ENCODE measurements at places on chromosomes 5 and 9.

GRCh38 chr5:169458221-169458620 is 125.4 kb upstream of the SPDL1 start:
- DNase-seq, result no peak

GRCh38 chr5:111781200-111781599 is 24.2 kb upstream of the NREP start:
- no peak for DNase-seq

- no peak for DNase-seq
Observed at GRCh38 chr5:173565491-173566072, 50.9 kb downstream of the BOD1 start.

DNA sequence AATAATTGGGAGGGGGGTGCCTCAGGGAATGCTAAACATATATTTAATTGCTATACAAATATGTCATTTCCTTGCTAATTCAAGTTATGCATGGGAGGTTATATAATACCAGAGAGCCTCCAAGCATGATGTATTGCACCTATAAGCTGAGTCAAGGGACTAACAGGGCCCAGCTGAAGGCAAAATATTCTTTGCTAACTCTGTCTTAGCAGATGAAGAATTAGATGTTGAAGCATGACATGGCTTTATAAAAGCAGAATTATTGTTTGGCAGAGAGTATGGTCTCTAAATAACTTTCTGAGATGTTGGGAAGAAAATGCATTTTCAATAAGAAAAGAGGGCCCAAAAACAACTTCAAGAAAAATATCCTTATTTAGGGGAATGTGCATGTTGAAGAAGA is 60.4 kb downstream of the SGCD start:
- no peak for DNase-seq

- DNase-seq, result no peak
Observed at GRCh38 chr9:135136991-135137832, 49.7 kb downstream of the OLFM1 start.

DNA sequence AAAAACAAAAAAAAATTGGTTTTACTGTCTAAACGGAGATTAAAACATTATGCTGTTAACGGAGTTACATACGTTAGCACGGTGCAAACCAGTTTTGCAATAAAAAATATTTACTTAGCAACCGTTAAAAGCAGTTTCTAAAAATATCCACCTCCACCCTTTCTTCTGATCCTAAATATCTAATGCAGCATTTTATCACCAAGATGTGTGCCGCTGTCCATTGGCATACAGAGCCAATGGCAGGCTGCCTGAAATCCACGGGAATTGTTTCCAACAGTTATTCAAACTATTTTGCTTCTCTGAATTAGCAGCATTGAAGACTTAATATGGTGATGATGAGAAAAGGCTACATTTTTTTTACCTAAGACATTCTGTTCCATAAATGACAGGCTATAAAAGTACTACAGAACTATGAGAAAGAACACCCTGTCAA is 61.6 kb downstream of the CSNK1A1 start:
- DNase-seq, result no peak

GRCh38 chr5:181107699-181108098 is 23.3 kb downstream of the OR2V1 start:
- no peak for DNase-seq

GRCh38 chr5:157267761-157268480 is 2.0 kb downstream of the CYFIP2 start:
- no peak for DNase-seq

- DNase-seq, result no peak
Observed at GRCh38 chr5:167348251-167348926, 943.1 kb upstream of the WWC1 start.

DNA sequence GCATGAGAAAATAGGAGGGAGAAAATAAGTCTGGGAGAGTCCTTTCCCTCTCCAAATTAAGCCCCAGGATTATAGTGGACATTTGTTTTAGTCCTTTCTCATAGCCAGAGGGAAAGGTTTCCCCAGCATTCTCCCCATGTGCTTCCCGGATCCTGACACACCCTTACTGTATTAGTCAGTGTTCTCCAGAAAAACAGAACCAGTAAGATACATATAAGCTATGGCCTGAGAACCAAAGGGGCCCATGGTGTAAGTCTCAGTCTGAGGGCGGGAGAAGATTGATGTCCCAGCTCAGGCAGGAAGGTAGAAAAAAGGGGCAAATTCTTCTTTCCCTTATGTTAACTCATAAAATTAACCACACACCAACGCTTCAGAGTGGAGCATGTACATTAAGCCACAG is 25.6 kb upstream of the SPATA31D4 start:
- no peak for DNase-seq

DNA sequence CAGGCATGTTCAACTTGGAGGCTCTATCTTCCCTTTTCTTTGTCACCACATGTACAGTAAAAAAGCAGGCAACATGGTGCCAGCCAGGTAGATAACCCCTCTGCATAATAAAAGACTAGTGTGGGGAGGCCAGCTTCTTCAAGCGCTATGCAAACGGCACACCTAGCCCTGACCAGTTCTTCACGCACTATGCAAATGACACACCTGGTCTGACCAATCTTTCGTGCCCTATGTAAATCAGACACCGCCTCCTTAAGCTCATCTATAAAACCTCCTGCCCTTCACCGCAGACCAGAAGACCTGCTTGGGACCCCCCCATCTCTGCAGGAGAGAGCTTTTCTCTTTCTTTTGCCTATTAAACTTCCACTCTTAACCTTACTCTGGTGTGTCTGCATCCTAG is 28.1 kb upstream of the UGCG start:
- DNase-seq, result no peak

DNA sequence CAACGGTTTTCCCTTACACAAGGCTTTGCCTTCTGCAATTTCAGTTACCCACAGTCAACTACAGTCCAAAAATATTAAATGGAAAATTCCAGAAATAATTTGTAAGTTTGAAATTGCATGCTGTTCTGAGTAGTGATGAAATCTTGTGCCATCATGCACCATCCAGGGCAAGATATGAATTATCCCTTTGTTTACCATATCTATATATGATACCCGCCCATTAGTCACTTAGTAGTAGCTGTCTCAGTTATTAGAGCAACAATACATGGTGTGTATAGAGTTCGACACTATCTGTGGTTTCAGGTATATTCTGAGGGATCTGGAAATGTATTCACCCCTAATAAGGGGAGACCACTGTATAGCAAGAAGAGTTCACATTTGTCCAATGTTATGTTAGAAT is 29.4 kb downstream of the ERBIN start:
- no peak for DNase-seq

DNA sequence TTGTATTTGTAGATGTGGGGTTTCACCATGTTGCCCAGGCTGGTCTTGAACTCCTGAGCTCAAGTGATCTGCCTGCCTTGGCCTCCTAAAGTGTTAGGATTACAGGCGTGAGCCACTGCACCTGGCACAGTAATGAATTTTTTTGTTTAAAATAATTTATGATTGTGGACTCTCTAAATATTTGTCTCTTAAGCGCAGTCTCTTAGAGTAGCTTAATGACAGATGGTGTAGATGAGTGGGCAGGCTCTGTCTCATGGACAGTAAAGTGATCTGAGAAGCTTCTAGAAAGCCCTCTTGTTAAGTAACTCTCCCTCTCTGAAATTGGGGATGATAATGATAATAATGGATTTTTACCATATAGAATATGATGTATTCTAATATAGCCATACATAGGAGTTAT is 47.5 kb upstream of the KIAA1958 start:
- DNase-seq, result no peak

DNA sequence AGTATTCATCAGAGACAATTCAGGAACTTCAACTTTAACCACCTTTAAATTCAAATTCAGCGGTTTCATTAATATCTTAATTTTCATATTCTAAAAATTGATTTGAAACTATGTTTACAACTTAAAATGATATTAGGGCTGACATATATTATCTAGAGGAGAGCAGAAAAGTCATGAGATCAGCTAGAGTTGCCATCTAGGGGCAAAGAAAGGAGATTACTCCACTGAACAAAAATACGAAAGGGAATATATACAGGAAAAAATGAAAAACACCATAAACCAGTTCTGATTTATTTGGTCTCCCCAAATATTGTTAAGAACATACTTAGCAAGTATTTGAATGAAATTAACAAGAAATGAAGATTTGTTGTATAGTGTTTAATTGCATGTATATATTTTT is 946.3 kb downstream of the DTWD2 start:
- no peak for DNase-seq

- DNase-seq, result no peak
Observed at GRCh38 chr9:95215336-95215898, 102.1 kb downstream of the FANCC start.

DNA sequence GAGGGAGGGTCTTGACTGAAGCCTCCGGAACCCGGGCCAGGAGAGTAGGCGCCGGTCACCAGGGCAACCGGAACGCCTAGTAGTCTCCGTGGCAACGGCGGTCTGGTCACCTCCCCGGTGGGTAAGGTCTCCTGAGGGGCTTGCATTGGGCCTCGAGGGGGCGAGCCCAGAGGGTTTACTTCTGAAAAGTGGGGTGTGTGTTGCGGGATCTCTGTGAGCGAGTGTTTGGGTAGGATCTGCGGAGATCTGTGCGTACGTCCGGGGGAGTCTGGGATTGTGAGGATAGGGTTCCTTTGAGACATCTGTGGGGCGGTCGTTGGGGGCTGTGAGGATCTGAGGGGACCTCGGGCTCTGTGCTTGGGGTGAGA is at the start of gene FAM221B:
Gene FAM221B (minus strand): TSS at position 17 of the 368 bp plus-strand sequence. CDS start 2,571 bp downstream, outside the sequence.
- DNase-seq, result no peak

- DNase-seq, result no peak
Observed at GRCh38 chr9:33273972-33274328, 9.1 kb downstream of the CHMP5 start.
